Testis (tissue), 5 donors: ENCODE measurements at places on chromosomes 13 and 19.

- DNase-seq: peak; percentile 18
Observed at GRCh38 chr13:41203810-41204209, 9.4 kb upstream of the KBTBD7 start.

GRCh38 chr19:13042443-13043130, 47.3 kb downstream of the NFIX start:
- DNase-seq: no peak

DNA sequence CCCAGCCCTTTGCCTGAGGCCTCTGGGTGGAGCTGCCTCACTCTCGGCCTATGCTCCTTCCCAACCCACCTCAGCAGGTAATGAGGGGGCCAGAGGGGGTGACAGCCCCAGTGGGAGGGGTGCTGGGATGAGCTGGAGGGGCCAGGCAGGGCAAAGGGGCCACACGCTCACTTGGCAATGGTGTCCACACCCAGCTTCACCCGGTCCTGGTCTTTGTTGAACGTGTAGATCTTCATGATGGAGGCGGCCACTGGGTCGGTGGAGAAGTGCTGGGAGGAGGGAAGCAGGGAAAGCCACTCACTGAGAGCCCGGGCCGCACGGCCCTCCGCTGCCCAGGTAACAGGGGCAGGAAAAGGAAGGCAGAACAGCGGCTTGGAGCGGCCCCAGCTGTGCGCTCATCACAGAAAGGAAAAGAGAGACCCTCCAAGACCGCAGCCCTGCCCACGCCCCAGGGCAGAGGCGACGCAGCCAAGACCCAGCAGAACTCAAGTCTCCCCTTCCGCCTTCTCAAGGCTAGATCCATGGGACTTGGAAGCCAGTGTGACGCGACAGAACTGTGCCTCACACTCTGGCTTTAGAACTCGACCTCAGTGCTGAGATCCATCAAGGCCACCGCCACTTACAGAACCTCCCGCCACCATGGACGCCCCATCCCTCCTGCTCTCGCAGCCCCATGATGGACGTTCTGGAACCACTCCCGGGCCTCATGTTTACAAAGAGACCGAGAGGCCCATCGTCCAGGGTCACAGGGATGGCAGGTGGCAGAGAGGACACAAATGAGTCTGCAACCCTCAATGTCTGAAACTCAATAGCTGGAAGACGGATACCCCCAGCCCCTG, 9.2 kb downstream of the UBXN6 start:
- DNase-seq: no peak

GRCh38 chr19:17160908-17161307, 54.2 kb upstream of the USE1 start:
- DNase-seq: no peak

- DNase-seq: no peak
Observed at GRCh38 chr13:45482571-45483173, 17.9 kb downstream of the COG3 start.

GRCh38 chr13:113809934-113810333, 50.9 kb downstream of the TMEM255B start:
- no peak for DNase-seq

DNA sequence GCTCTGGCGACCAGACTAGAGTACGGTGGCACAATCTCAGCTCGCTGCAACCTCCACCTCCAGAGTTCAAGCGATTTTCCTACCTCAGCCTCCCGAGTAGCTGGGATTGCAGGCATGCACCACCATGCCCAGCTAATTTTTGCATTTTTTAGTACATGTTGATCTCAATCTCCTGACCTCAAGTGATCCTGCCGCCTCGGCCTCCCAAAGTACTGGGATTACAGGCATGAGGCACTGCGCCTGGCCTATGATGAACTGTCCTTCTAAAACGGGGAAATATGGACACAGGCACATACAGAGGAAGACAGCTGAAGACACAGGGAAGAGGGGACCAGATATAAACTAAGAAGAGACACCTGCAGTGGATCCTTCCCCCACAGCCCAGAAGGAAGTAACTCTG, 12.7 kb downstream of the CLEC4M start:
- no peak for DNase-seq

- no peak for DNase-seq
Observed at GRCh38 chr13:95452375-95452774, 100.1 kb upstream of the CLDN10 start.

GRCh38 chr13:34533941-34534340, 408.1 kb upstream of the NBEA start:
- no peak for DNase-seq

DNA sequence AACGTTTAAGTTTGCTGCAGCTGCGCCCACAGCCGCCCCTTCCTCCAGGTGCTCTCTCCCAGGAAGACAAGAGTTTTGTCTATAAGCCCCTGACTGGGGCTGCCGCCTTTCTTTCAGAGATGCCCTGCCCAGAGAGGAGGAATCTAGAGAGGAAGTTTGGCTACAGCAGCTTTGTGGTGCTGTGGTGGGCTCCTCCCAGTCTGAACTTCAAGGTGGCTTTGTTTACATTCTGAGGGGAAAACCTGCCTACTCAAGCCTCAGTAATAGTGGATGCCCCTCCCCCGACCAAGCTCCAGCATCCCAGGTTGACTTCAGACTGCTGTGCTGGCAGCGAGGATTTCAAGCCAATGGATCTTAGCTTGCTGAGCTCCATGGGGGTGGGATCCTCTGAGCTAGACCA, 6.4 kb upstream of the ERICH6B start:
- DNase-seq: no peak

DNA sequence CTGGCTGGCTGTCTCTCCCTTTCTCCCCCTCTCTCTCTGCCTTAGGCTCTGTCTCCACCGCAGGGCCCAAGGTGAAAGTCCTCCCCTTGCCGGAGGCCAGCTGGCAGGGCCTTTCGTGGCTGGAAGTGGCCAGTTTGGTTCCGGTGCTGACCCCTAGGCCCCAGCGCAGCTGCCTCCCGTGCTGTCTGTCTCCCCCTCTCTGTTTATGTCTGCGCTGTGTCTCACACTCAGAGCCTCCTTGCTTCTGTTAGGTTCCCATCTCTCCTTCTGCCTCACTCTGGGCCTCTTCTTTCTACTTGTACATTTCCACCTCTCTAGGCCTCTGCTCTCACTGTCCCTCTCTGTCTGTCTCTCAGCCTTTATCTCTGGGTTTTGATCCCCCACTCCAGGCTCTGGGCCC, 13.1 kb downstream of the CCDC97 start:
- DNase-seq: peak; percentile 56

GRCh38 chr13:51325837-51326236, 13.7 kb upstream of the SERPINE3 start:
- no peak for DNase-seq

- no peak for DNase-seq
Observed at GRCh38 chr19:51272183-51272810, 21.4 kb downstream of the SIGLECL1 start.

GRCh38 chr19:56905631-56906150, 65.2 kb upstream of the PEG3 start:
- no peak for DNase-seq

- DNase-seq: no peak
Observed at GRCh38 chr13:85277748-85278147, 521.5 kb downstream of the SLITRK6 start.

- DNase-seq: no peak
Observed at GRCh38 chr19:10964903-10965302, 4.1 kb downstream of the SMARCA4 start.

DNA sequence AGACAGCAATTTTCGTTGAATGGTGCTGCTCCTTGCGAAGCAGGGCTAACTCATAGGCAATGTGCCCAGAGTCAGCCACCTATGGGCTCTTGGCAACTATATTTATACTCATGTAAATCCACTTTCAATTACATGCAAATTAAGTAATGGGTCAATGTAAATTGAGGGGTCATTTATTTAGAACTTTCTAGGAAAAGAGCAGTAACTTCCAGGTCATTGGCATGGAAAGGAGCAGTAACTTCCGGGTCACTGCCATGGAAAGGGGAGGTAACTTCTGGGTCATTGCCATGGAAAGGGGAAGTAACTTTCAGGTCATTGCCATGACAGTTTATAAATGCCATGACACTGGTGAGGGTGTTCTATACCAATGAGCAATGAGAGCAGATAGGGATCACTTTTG, 11.6 kb downstream of the KLK4 start:
- DNase-seq: no peak

DNA sequence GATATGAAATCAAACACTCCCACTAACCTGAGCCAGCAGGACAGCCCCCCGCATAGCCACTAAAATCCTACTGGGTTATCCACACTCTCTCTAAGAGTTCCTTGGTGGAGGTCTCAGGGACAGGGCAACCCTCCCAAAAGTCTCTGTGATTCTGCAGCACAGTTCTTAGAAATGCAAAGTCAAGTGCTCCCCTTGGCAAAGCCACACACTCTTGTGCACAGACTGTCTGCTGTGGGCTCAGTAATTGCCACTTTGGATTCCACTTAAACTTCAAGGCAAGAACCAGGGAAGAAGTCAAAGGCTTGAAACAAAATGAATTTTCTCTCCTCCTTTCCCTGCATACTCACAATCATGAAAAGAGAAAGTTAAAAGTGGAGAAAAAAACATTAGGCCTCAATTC, 61.5 kb downstream of the DOCK9 start:
- no peak for DNase-seq

DNA sequence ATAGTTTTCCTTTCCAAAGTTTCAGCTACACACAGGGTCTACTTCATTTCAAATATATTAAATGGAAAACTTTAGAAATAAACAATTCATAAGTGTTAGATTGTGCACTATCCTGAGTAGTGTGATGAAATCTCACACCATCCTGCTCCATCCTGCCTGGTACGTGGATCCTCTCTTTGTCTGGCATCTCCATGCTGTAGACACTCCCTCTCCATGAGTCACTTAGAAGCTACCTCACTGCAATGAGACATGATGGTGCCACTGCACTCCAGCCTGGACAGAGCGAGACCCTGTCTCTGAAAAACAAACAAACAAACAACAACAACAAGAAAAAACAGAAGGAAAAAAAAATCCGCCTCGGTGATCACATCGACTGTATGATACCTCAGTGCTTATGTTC, 191.8 kb downstream of the PCCA start:
- no peak for DNase-seq

DNA sequence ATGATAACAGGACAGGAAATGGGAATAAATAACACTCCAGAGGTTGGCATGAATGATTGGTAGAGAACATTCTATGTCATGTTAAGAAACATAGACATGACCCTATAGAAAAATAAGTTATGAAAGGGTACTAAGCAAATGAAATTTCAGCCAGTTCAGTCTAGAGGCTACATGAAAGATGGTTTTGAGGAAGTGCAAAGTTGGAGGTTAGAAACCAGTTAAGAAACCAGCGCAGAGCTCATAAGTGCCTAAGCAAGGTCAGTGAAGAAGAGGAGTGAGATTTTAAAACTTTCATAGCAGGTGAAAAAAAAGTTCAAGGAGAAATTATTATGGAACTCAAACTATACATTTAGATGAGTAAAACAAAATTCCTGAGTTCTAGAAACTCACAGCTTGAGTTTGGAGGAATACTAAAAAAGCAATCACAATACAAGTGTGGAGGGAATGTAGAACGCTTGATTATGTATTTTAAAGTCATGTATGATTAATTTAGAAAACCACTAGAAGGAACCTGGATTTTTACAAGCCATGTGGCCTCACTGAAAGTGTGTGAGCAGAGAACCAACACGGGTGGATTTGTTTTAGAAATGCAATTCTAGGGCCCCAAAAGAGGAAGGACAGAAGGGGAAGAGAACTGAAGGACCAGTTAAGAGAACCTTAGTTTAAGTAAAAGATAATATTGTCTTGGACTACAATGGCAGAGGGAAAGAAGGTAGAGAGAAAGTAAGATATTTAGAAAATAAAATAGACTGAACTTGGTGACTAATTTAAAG, 162.4 kb downstream of the PCDH20 start:
- DNase-seq: no peak

- no peak for DNase-seq
Observed at GRCh38 chr19:3649888-3650287, 23.3 kb upstream of the CACTIN start.

GRCh38 chr19:6720369-6721137, at the start of gene C3:
Gene C3, minus strand, starts transcription at chr19:6720650. Its CDS starts 61 bp downstream, at chr19:6720589.
- peak; percentile 71 for DNase-seq

- DNase-seq: no peak
Observed at GRCh38 chr19:2077833-2078619, 18.1 kb downstream of the MOB3A start.

DNA sequence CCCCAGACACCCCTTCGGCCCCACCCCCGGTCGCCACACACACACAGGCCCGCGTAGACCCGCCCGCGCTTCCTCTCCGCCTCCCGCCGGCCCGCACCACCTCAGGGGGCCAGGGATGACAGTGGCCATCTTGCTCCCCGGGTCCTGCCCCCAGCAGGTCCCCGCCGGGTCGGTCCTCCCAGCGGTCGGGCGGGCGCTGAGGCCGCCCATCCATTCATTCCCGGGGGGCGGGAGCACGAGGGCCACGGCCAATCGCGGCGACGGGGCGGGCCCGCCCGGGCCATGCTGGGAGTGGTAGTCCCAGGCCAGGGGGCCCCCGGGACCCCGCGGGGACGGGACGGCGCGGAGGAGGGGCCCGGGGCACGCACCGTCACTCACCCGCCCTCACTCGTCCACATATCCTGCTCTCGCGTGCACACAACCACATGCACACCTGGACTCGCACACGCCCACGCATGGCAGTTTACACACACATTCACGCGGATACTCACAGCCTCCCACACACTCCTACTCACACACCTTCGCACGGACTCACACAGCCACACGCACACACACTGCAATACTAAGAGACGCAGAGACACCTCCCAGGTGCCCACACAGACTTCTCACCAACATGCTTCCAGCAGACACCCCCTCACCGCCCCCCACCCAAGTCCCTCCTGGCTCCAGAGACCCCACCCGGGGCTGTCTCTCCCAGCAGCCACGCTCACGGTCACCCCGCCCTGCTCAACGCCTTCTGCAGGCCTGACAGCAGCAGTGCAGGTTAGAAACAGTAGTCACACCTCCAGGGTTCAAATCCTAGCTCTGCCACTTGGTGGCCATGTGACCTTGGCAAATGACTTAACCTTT, at the start of gene DPF1:
DPF1 (minus strand) TSS at position 209 of the 849 bp plus-strand sequence; CDS start at position 129, 80 bp downstream.
- peak; percentile 63 for DNase-seq

- DNase-seq: no peak
Observed at GRCh38 chr13:75136151-75136550, 345.8 kb downstream of the TBC1D4 start.

- no peak for DNase-seq
Observed at GRCh38 chr13:112849500-112849899, 119.5 kb upstream of the MCF2L start.

DNA sequence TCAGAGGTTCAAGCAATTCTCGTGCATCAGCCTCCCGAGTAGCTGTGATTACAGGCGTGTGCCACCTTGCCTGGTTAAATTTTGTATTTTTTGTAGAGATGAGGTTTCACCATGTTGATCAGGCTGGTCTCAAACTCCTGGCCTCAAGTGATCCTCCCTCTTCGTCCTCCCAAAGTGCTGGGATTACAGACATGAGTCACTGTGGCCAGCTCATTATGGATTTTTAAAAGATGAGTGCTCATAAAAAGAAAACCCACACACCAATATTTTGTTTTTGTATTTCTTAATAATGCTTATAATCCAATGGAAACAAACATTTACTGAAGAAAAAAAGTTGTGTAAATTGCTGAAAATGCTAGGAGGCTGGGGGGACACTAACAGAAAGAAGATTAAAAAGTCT, 5.0 kb upstream of the MICU2 start:
- DNase-seq: no peak

GRCh38 chr13:91904005-91904404, 505.6 kb downstream of the GPC5 start:
- DNase-seq: no peak
